ENCODE measurements at places on chromosomes 4 and X. TPM values are rescaled to one million over a fixed set of nuclear protein-coding genes. Genes with fewer than 3 reads are reported as not detected.

NKX3-2 gene
- not detected for total RNA-seq

ARSD gene
- 1.8 TPM for total RNA-seq

GATA1 gene
- total RNA-seq: not detected

KIF4A gene
- 28.8 TPM for total RNA-seq

DUSP21 gene
- not detected for total RNA-seq

TRIM75 gene
- not detected for total RNA-seq

CMC4 gene
- 5.3 TPM for total RNA-seq

CENPVL2 gene
- not detected for total RNA-seq

NWD2 gene
- not detected for total RNA-seq

FAM47E gene
- total RNA-seq: not detected

AMER1 gene
- 4.2 TPM for total RNA-seq

PLP1 gene
- not detected for total RNA-seq

Data from activated naive CD4-positive, alpha-beta T cell treated with anti-CD3 and anti-CD28 coated beads, Interleukin-2, amount 10 ng/mL, durations not matched to agents 5 hours and 36 hours (primary cell).